ENCODE measurements at places on chromosomes 16 and 17. TPM values are rescaled to one million over a fixed set of nuclear protein-coding genes. Genes with fewer than 3 reads are reported as not detected.

DNA sequence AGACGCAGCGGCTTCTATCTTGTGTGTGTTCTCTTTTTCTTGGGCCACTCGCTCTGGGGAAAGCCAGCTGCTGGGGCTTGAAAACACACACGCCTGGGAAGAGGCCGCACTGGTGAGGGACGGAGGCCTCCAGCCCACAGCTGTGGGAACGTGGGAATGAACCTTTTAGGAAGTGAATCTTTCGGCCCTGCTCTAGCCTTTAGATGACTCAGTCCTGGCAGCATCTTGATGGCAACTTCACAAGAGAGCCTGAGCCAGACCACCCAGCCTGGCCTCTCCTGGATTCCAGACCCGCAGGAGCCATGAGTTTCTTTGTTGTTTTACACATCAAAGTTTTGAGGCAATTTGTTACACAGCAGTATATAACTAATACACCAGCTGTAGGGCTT lies 2.2 kb upstream of the PDPK1 start:
- peak overlapping the region; percentile 91 for H3K27ac ChIP-seq
- H3K4me3 ChIP-seq: peak overlapping the region; percentile 66
- peaks cover 6% of the 10 kb centered on the region for H3K27me3 ChIP-seq
- peaks cover 15% of the 10 kb centered on the region for H3K36me3 ChIP-seq
- peak; percentile 76 for DNase-seq

DNA sequence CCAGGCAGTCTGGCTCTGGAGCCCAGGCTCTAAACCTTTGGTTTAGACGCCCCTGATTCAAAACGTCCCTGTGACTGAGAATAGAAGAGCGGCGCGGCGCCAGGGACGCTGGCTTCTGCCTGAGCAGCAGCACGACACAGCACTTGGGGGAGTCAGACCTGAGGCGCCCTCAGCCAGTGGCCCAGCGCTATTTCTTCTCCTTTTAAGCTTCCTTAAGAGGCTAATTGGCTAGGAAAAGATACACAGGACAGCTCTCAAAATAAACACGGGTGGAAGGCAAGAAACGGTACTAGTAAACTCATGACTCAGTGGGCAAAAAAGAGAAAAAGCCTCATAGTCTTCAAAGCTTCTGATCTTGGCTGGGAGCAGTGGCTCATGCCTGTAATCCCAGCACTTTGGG lies 34.9 kb downstream of the GTF3C1 start:
- peaks cover 47% of the 10 kb centered on the region for H3K36me3 ChIP-seq
- no peak for DNase-seq
- H3K4me3 ChIP-seq: no peak overlapping the region
- peaks cover 4% of the 10 kb centered on the region for H3K27me3 ChIP-seq
- H3K27ac ChIP-seq: no peak overlapping the region
- no peaks in the 10 kb centered on the region for H3K4me1 ChIP-seq

DNA sequence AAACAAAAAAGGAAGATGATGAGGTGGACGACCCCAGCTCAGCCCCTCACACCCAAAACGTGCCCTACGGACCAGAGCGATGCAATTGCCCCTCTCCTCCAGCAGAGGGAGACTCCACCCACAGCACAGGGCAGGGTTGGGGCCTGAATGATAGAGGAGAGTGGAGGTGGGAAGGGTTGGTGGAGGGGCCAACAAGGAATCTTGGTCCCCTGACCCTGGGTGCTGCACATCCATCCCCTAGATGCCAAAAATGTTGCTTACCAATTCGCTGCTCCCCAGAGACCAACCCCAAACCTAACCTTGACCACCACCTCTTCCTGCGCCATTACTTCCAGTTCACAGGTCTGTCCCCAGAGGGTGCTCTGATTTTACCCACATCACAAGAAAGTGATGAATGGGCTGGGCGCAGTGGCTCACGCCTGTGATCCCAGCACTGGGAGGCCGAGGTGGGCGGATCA lies 12.9 kb downstream of the P2RX5 start:
- H3K27ac ChIP-seq: no peak overlapping the region
- peaks cover 9% of the 10 kb centered on the region for H3K27me3 ChIP-seq
- no peak overlapping the region for H3K4me3 ChIP-seq
- H3K4me1 ChIP-seq: peaks cover 6% of the 10 kb centered on the region
- DNase-seq: no peak

DNA sequence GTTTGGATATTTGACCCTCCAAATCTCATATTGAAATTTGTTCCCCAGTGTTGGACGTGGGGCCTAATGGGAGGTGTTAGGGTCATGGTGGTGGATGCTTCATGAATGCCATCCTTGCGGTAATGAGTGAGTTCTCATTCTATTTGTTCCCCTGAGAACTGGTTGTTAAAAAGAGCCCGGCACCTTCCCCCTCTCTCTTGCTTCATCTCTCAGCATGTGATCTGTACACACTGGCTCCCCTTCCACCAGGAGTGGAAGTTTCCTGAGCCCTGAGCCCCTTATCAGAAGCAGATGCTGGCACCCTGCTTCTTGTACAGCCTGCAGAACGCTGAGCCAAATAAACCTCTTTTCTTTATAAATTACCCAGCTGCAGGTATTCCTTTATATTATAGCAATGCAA lies 25.6 kb downstream of the PIK3R6 start:
- no peaks in the 10 kb centered on the region for H3K4me1 ChIP-seq
- H3K36me3 ChIP-seq: no peaks in the 10 kb centered on the region
- DNase-seq: no peak

ASIC2 gene
- total RNA-seq: not detected
